Hindlimb muscle (tissue), 1 donor: ENCODE measurements at places on chromosomes 6 and 20. TPM values are rescaled to one million over a fixed set of nuclear protein-coding genes. Genes with fewer than 3 reads are reported as not detected.

Gene SEMG1
- not detected for polyA plus RNA-seq

Gene FKBP1C
- polyA plus RNA-seq = 1.9 TPM

Gene SIRPD
- not detected for polyA plus RNA-seq

Gene SASH1
- polyA plus RNA-seq = 42.8 TPM

Gene BCAS1
- polyA plus RNA-seq = 8.2 TPM

Gene SMOC2
- polyA plus RNA-seq = 56.2 TPM

DNA sequence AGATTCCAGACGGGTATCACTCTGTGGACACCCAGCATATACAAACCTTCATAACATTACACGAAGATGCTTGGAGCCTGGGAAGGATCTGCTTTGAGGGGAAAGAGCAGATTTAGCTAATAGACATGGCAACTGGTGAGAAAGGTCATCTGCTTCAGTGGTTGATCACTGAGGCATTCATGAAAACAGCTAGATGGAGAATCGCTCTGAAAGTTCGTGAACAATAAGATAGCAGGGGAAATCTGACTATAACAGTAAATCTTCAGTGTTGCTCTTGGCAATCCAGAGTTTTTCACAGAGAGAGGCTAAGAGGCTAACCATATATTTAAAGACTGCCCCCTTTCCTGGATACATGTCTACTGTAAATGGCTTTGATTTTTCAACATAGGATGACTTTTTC, 245.3 kb downstream of the FARS2 start:
- DNase-seq = no peak

Gene GNMT
- 0.49 TPM for polyA plus RNA-seq

GRCh38 chr6:136793363-136793762, 1.1 kb upstream of the MAP3K5 start:
- DNase-seq = no peak

GRCh38 chr6:27188061-27188884, 59.2 kb upstream of the PRSS16 start:
- peak; percentile 74 for DNase-seq

DNA sequence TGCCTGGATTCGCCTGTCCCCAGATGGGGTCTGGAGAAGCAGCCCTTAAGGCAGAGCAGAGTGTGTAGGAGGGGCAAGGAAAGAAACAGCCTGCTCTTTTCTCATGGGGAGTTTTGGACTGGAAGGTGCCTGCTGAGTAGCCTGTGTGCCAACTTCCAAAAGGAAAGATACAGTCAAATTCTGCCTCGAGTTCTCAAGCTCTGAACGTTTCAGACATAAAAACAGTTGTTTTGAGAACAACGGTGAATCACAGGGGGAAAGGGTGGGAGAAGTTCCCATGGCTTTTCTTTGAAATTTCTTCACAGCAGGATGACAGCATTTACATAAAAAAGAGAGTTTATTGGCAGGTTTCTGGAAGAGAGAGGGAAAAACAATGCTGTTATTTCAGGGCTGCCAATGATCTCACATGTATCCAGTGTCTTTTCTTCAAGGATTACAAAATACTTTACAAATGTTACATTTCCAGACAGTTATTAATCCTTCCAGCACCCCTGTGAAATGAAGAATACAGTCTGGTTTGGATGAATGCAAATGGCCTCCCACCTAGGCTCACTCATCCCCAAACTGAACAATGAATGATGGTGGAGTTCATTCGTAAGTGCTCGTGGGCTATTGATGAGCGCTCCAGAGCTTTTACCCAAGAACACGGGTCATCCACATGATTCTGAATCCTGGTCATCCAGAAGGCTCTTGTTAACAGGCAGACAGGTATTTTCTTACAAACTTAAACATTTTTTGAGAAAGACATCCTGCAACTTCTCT, 33.8 kb upstream of the ECI2 start:
- DNase-seq = no peak

Gene NDRG3
- 15.8 TPM for polyA plus RNA-seq

Gene RIPPLY2
- 0.23 TPM for polyA plus RNA-seq
